Right renal pelvis (tissue), 4 donors: ENCODE measurements at places on chromosomes 7 and 10. TPM values are rescaled to one million over a fixed set of nuclear protein-coding genes. Genes with fewer than 3 reads are reported as not detected.
A peak's percentile ranks its signal among the peaks of the same experiment; 100 is the strongest.

HMX3 gene
- not detected for polyA plus RNA-seq

CABCOCO1 gene
- 5.5 TPM for polyA plus RNA-seq

PDK4 gene
- polyA plus RNA-seq = 17.9 TPM

AASS gene
- 44.1 TPM for polyA plus RNA-seq

PAPOLB gene
- polyA plus RNA-seq = 0.11 TPM

STK17A gene
- 20.9 TPM for polyA plus RNA-seq

CTTNBP2 gene
- 28.6 TPM for polyA plus RNA-seq

FOXP2 gene
- 12.8 TPM for polyA plus RNA-seq

ADO gene
- polyA plus RNA-seq = 36.3 TPM

ANKRD7 gene
- 2.6 TPM for polyA plus RNA-seq

FEZF1 gene
- polyA plus RNA-seq = not detected

ZFYVE27 gene
- 24.0 TPM for polyA plus RNA-seq

DNA sequence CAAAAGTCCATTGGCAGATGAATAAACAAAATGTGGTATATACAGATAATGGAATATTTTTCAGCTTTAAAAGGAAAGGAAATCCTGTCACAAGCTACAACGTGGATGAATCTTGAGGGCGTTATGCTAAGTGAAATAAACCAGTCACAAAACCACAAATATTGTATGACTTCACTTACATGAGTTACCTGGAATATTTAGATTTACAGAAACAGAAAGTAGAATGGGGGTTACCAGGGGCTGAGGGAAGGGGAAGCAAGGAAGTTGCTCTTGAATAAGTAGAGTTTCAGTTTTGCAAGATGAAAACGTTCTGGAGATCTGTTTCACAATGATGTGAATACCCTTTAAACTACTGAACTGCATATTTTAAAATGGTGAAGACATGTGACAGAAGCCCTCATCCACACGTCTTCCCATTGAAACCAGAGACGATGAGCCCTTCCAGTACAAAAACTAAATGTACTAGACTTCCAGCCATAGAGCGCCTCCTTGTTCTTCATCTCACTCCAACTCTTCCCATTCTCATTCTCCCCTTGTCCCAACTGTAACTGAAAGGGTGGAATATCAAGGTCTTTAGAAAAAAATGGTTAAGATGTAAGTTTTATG is 62.4 kb downstream of the MICU1 start:
- no peak for DNase-seq

GRCh38 chr7:139044813-139045794 is 9.3 kb upstream of the ZC3HAV1L start:
- DNase-seq = no peak

DNA sequence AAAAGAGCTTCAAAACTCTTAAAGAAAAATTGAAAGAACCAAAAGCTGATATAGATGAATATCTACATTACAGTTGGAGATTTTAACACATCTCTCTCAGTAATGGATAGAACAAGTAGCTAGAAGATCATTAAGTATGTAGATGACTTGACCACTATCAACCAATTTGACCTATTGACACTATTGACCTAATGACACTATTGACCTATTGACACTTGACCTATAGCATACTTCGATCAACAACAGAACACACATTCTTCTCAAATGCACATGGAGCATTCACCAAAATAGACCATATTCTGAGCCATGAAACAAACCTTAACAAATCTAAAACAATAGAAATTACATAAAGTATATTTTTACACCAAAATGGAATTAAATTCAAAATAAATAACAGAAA is 22.3 kb downstream of the GIMAP5 start:
- no peak for DNase-seq

- DNase-seq = no peak
Observed at GRCh38 chr10:68870545-68871104, 30.5 kb upstream of the DDX50 start.

GRCh38 chr10:61990761-61991135 is 89.2 kb downstream of the ARID5B start:
- DNase-seq = no peak

DNA sequence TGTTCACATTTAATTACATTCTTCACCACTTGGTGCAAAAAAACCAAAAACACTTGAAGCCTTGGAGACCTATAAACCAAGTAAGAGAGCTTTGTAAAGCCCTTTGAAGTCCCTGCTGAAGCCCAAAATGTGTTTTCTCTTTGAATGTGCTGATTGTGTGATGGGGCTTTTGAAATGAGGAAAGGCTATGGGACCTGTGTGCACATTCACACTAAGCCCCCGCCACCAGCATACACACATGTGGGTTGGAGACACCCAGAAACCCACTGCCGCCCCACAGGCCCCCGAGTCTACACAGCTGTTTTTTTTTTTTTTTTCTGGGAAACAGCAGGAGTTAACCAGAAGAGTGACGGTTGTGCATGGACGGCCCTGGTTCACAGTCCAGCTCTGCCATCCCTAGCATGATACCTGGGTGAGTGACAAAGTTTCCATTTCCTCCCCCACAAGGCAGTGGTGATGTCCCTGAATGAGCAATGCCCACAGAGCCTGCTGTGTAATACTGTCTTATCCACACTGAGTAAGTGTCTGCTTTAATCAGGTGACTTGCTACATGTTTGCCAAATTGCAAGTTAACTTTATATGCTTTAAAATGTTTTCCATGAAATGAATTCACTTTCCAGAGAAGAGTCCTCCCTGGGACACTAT is 154.6 kb upstream of the GDF10 start:
- no peak for DNase-seq

DNA sequence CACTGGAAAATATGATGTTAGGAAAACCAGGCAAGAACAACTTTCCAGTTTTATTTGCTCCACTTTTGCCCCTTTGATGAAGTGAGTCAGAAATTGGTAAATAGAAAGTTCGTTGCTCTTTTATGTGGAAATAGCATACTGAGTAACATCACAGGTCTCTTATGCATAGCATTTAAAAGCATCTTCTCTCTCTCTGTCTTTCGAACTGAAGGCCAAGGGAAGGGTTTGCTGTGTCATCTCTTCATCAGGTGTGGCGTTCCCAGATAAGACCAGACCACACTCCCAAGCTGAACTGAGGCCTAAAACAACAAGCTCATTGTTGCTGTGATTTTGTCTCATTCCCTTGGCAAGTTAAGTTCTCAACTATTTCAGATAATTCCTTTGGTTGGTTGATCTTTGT is 131.8 kb upstream of the GRB10 start:
- no peak for DNase-seq

DNA sequence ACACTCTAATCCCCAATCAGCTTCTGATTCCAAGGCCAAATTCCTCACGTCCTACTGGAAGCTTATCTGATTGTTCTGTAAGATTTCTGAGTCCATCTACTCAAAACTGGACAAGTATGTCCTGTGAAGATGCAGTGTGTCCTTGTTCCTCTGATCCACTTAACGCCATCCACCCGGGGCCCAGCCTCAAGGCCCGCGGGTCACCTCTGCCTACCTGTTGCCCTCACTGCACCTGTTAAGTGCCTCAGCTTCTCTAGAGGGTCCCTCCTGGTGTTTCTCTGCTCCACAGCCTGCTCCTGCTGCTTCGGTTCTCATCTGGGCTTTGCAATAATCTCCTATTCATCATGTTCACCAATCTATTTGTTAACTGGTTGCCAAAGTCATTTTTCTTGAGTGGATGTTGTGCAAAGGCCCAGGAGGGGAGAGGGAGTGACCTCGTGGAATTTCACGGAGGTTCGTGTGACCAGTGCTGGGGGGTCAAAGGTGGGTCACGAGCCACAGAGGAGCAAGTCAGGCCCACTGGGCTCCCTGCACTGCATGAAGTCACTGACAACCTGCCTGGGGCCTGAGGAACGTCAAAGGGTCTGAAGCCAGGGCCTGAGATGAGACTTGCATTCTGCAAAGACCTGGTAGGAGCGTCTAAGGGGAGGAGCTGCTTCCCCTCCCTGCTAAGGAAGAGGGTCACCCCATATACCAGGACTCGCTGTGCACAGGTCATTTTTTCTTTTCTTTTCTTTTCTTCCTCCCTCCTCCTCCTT is 338.1 kb downstream of the WDR37 start:
- no peak for DNase-seq

- DNase-seq = no peak
Observed at GRCh38 chr7:164882-165660, 27.3 kb upstream of the FAM20C start.

DNA sequence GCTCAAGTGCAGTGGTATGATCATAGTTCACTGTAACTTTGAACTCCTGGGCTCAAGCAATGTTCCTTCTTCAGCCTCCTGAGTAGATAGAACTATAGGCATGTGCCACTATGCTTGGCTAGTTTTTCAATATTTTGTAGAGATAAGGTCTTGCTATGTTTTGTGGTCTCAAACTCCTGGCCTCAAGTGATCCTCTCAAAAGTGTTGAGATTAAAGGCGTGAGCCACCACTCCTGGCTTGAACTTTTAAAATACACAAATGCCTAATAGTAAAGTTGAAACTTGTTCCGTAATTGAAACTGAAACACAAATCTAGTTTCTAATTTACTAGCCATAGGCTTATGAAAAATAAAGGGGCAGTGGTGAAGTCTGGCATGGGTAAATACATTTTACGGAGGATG is 65.7 kb downstream of the AP3M1 start:
- no peak for DNase-seq

DNA sequence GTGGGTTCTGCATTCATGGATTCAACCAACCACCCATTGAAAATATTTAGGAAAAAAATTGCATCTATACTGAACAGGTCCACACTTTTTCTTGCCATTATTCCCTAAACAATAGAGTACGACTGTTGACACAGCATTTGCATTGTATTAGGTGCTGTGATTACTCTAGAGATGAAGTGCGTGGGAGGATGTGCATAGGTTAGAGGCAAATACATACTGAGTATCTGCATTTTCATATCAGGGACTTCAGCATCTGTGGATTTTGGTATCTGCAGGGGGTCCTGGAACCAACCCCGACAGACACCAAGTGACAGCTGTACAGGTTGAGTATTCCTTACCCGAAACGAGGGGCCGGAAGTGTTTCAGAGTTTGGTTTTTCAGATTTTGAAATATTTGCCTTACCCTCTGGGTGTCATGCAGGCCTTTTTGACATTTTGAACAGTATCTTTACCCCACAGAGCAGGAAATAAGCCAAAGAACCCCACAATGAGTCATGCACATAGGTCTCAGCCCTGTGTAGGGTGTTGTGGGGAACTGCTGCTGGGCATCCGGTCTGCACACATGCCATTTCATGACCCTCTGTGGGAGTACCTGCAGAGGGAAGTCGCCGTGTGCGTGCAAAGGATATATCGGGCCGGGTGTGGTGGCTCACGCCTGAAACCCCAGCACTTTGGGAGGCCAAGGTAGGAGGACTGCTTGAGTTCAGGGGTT is 14.5 kb downstream of the NUDT5 start:
- no peak for DNase-seq

DNA sequence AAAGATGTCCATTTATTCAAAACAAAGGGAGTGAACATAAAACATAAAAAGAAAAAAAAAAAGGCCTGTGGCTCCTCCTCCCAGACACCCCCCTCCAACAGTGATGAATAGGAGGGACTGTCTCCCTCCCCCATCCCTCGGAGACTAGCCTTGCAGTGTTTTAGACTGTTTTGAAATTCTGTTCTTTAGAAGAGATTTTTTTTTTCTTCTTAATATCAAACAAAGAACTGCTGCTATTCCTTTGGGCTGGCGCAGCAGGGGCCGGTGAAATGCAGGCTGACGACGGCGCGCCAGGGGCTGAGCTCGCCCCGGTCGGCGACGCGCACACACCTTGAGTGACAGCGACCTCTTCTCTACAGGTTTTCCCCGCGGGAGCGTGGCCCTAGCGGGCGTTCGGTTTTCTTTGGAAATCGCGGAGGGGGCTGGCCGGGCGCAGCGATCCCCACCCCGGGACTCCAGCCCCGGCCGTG is at the start of gene LANCL2:
TSS of gene LANCL2 (plus strand) at position 133 of the 470 bp plus-strand sequence. CDS start 689 bp downstream, outside the sequence.
- DNase-seq = peak; percentile 45

DNA sequence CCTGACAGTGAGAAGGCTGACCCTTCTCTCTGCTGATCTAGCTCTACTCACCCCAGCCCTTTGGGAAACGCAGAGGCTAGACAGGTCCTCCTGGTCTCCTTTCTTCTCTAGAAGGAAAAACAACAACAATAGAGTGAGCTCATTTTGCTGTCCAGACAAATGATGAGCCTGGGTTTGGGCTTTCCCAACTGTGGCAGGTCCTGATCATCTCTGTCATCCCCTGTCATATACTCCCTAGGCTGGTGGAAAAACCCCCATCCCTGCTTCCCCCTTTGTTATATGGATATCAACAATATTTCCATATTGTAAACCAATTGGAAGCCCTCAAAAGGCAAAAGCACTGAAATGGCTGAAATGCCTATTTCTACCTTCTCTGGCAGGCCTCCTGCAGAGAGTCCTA is 9.2 kb upstream of the DDIT4 start:
- no peak for DNase-seq

DNA sequence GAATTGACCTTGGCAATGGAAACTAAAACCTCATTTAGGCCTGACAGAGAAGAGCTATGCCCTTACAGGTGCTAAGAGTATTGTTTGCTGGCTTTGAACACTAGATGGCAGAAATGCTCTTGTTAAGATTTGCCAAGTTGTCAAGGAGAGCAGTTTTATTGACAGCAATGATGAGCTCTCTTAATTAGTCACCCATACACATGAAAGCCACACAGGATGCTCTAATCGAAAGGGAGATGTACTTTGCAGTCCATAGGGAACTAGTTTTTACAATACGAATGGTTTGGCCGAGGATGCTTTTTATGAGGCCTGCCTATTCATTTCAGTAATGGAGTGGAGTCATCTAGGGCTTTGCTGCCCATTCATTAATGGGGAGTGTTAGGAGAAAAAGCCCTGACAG is 45.4 kb upstream of the MBL2 start:
- DNase-seq = peak; percentile 12

GRCh38 chr10:11830836-11831519 is 7.8 kb downstream of the PROSER2 start:
- DNase-seq = no peak

- no peak for DNase-seq
Observed at GRCh38 chr10:58094985-58095718, 172.5 kb downstream of the IPMK start.

- no peak for DNase-seq
Observed at GRCh38 chr10:12322583-12323131, 26.7 kb upstream of the CAMK1D start.

DNA sequence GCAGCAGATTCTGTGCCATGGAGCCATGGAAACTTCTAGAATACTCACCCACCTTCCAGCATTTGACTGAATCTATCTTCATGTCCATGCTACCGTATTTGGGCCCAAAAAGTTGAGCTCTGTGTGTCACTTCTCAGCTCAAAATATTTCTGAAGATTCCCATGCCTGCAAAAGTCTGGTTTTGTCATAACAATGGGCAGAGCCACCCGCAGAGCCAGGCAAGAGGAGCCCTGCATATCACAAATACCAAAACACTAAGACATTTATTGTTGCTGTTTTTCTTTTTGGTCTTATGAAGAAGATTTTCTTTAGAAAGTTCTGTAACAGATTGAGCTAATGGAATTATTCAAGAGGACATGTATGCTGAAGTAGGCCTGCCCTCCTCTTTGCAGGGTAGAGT is 68.1 kb downstream of the PRTFDC1 start:
- no peak for DNase-seq

GRCh38 chr10:11125004-11125403 is 107.3 kb downstream of the CELF2 start:
- DNase-seq = no peak

DNA sequence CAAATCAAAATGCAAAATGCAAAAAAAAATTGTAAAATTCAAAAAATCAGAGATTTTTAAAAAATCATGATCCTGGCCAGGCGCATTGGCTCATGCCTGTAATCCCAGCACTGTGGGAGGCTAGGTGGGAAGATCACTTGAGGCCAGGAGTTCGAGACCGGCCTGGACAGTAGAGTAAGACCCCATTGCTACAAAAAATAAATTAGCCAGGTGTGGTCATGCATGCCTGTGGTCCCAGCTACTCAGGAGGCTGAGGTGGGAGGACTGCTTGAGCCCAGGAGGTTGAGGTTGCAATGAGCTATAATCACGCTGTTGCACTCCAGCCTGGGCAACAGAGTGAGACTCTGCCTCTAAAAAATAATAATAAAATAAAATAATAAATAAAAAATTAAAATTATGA is 155.8 kb upstream of the TCF7L2 start:
- DNase-seq = no peak
